ENCODE measurements at places on chromosomes 11 and 22.

DNA sequence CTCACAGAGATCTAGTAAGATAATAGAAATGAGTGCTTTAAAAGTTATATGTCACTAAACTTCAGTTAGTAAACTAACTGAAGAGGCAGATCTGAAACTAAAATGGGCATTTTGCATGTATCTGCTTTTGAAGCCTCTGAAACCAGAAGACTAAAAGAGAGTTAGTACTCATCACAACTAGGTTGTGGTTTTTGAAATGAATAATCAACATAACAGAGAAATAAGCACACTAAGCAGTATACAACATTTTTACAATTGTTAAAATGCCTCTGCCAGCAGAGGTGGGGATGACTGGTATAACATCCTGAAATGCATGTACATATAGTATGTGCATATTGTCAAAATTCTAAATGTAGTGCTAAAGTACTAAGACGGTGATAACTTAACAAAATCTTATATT, 564.5 kb downstream of the DLG2 start:
- DNase-seq: no peak

- no peak for DNase-seq
Observed at GRCh38 chr22:43098356-43098755, 9.2 kb upstream of the TTLL1 start.

- DNase-seq: no peak
Observed at GRCh38 chr11:126308271-126308671, 4.4 kb downstream of the DCPS start.

DNA sequence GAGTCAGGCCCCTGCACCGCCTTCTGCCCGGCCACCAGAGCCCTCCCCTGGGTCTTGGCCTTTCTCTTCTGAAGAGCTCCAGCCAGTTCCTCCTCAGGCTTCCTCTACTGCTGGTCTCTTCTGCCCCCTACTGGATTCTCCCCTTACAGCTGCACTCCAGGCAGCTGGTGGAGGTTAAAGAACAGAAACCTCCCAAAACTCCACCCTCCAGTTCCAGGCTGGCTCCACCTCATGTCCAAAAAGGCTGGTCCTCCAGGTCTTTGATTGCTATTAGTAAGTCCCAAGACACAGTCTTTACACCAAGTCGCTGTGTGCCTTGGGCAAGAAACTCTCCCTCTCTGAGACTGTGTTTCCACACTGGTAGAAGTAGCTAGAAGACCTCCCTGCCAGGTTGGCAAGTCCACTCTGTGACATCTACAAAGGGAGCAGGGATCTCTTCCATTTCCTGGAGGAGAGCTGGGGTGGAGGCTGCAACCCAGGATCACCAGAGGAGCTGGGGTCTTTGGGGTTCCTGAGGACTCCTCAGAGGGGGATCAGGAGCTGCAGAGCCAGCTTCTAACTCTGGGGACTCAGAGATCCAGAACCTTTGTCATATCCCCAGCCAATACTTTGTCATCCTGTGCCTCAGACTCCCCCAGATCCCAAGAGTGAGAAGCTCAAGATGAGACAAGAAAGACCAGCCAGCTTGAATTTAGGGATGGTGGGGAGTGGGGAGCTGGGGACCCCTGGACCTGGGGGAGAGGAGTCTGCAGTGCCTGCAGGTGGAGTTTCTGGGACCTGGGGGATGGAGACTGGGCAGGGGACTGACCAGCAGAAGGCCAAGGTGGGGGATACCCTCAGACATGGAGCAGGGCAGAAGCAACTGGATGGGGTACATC, 3.4 kb upstream of the IGLL5 start:
- peak; percentile 5 for DNase-seq

DNA sequence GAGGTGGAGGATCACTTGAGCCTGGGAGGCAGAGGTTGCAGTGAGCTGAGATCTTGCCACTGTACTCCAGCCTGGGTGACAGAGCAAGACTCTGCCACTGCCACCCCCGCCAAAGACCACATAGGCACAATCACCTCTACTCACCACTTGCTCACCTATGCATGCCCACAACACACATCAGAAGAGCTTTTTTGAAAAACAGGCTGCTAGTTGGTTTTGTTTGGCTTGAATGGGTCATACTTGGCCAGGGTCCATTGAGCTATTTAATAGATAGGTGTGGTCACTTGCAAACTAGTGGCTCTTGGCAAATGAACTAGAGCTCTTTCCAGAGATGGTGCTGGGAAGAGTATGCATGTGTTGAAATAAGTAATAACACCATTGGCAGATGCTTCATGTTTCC, 80.1 kb downstream of the EMSY start:
- DNase-seq: no peak

DNA sequence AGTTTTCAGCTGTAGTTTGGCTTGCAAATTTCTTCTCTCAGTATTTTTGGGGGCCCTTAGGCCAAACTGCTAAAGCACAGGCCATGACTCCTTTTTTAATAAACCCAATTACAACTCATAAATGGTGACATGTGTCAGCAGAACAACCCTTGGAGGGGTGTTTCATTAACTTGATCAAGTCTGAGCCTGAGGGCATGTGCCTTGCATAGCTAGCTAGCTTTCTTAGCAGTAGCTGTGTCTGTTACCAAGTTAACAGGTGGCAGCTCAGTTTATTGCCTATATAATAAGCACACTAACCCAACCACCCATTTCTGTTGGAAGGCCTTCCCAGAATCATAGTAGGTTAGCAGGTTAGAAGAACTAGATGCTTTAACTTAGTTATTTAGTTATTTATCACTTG, 950.3 kb upstream of the CCDC90B start:
- DNase-seq: no peak

DNA sequence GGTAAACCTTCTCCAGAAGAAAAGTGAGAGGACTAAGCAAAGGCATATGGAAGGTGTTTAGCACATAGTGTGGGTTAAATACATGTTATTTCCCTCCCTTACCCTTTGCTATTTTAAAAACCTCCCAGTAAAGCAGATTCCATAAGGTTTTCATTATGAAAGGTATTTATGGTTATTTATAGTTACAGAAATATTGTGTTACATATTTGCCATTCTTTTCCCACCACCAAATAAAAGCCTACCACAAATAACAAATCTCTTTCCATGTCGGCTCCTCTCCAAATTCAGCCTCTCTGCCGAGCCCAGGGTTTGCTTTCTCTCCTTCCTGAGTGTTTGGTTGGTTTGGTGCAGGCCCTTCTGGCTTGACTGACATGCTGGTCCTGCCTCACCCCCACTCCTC, 64.4 kb downstream of the INSC start:
- no peak for DNase-seq

DNA sequence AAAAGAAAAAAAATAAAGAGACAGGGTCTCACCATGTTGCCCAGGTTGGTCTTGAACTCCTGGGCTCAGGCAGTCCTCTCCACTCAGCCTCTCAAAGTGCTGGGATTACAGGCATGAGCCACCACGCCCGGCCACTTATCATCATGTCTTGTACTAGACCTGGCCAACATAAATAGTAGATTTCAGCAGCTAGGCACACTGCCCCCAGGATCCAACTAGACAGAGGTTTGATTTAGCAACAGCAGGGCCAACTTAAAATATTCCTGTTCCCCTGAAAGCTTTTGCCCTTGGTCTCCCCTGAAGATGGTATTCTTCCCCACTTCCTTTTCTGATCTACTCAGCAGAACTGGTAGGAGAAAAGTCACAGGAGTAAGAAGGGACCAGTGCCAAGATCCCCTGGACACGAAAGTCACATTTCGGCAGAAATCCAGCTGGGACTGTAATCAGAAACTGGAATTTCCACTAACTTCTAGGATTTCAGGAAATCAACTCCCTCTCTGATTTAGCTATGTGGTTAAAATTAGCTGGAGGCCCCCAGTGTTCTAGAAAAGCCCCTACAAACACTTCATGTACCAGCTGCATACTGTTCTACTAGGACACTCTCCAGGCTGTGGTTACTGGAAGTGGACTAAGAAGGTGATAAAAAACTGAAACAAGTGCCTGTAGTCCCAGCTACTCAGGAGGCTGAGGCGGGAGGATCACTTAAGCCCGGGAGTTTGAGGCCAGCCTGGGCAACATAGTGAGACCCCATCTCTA, 8.9 kb upstream of the PPP2R1B start:
- no peak for DNase-seq

DNA sequence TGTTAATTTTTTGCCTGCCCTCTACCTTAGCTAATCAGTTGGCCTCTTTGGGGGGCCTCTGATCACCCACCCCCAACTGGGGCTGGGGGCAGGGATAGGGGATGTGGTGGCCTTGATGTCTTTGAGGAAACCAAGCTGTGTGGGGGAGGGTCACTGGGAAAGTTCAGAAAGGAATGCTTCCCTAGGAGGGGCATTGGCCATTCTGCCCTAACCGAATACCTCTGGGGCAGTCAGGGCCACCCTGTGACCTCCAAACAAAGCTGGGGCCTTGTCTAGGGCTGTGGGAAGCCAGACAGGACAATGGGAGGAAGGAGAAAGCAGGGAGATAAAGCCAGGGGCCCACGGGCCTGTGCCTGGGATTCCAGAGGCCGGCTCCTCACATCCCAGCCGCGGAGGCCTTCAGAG, 97.5 kb downstream of the TSPAN18 start:
- DNase-seq: no peak

DNA sequence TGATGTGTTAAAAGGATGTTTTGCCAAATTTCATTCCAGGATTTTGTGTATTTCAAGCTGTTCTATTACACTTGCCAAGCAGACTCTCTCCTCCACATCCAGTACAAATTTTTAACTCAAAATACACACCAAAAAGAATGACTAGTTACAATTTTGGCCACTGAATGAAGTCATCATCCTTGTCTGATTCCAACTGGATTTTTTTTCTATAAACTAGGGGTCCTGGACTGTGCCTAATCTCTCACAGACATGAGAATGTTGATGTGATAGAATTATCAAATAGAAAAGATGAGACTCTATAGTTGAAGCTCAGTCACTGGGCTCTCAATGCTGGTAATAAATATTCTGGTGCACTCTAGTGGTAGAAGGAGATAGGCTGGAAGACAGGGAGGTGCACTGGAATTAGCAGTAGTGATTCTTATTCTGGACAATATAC, 85.8 kb downstream of the FANCF start:
- DNase-seq: peak; percentile 48

DNA sequence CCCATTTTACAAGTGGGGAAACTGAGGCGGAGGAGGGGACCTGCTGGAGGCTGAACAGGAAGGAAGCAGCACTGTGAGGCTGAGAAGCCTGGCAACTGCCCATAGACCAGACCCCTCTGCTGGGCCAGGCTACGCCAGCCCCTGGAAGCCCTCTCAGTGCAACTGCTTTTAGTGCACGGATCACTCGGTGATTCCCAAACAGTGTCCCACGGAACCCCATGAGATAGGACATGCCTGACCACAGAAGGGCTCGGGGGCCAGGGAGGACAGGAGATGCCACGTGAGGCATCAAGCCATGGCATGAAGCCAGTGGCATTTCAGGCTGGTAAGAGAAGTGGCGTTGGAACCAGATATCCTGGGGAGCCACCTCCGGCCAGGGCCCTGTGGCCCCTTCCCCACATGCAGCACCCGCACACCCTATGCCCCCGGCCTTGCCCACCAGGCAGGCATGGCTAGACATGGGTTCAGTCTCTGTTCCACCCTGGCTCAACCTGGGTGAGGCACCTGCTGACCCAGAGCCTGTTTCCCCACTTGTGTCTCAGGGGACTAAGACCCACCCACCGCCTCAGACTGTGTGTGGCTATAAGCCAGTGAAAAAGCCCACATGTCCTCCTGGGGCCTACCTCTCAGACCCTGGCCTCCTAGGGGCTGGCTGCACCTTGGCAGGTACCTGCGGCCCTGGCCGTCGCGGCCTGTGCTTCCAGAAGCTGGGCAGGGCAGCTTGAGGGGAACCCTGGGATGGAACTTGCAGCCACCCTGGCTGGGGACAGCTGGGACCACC, 84.1 kb downstream of the WNT7B start:
- DNase-seq: no peak

DNA sequence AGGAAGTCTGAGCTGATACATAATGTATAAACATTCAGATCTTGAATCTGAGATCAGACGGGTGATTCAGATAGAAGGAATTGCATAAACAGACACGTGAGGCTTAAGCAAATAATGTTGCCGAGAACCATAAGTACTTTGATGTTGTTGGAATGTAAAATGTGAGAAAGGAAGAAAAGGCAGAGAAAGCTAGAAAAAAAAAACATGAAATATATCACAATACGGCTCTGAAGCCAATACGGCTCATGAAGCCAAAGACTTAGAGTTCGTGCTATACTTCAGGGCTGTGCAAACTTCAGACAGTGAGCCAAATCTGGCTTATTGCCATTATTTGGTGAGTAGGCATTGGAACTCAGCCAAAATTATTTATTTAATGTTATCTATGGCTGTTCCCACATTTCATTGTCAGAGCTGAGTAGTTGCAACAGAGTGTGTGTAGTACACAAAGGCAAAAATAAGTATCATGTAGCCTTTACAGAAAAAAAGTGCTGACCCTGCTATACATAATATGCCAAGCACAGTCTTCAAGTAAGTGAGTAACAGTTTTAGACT, 673.3 kb downstream of the CNTN5 start:
- DNase-seq: no peak
